ENCODE measurements at places on chromosomes 5 and 9. TPM values are rescaled to one million over a fixed set of nuclear protein-coding genes. Genes with fewer than 3 reads are reported as not detected.

Gene CDC23
- 15.3 TPM for total RNA-seq

GRCh38 chr5:138177941-138178515, 402 bp downstream of the BRD8 start:
- peak; percentile 28 for DNase-seq

DNA sequence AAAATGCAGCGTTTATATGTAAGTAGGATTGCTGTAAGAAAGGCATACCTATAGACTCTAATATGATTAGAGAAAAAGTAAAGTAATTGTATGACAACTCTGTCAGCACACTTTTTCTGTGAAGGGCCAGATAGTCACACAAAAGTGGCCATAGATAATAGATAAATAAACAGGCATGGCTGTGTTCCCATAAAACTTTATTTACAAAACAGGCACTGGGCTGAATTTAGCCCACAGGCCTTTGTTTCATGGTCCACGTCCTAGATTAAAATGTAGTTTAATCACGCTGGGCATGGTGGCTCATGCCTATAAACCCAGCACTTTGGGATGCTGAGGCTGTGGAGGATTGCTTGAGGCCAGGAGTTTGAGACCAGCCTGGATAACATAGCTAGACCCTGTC, 8.7 kb upstream of the TXNDC8 start:
- DNase-seq: no peak

- no peak for DNase-seq
These were observed 85.9 kb downstream of the GNA14 start for GRCh38 chr9:77562019-77562748.

All from left cardiac atrium (tissue), 4 donors.